Fibroblast of skin of back (primary cell): ENCODE measurements at places on chromosomes 12 and 14.
A peak's percentile ranks its signal among the peaks of the same experiment; 100 is the strongest.

DNA sequence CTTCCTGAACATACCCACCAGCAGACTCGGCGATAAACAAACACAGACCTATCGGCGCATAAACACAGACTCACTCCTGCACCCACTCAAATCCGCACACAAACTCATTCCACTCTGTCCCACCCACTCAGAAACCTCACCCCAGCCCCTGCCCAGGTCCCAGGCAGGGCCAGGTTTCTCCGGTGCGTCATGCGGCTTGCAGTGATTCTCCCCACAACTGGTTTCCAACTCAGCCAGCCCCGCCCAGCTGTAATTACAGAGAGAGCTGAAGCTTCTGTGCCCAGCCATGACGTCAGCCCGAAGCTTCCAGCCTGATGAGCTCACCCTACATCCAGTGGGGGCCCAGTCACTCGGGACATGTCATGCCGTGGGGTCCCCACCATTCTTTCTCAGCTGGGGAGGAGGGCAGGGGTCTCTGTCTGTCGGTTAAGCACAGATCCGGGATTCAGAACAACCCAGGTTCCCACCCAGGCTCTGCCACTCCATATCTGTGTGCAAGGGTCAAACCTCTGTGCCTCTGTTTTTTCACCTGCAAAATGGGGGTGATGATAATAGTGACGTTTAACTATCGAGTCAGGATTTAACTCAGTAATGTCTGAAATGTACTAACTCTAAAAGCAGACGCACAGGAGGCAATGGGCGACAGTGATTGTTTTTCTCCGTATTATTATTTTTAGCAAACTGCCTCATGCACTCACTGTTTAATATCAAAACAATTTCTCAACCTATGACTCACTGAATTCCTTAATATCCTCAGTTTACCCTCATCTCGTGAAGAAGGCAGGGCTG is 2.3 kb upstream of the HSPB8 start:
- peak; percentile 89 for DNase-seq

GRCh38 chr14:61478971-61479473 is 157.6 kb downstream of the PRKCH start:
- DNase-seq, result no peak

- DNase-seq, result peak; percentile 7
Observed at GRCh38 chr12:8709124-8709830, 11.5 kb downstream of the RIMKLB start.

GRCh38 chr12:5173511-5174011 is 129.9 kb downstream of the KCNA5 start:
- DNase-seq, result peak; percentile 77

DNA sequence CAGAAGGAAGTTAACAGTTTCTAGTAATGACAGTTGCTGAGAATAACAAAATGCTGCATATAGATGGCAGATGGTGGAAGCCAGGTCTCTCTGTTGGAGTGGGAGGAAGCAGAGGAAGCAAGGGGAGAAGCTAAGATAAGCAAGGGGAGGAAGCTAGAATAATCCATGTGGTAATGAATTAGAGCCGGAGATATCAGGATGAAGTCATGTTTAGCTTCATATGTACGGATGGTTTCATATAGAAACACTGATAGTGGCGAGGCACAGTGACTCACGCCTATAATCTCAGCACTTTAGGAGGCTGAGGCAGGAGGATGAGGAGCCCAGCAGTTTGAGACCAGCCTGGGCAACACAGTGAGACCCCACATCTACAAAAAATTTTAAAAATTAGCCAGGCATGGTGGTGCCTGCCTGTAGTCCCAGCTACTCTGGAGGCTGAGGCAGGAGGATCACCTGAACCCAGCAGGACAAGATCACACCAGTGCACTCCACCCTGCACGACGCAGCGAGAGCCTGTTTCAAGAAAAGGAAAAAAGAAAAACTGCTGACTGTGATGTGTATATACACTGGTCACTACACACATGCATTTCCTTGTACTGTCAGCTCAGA is 49.2 kb downstream of the ANAPC7 start:
- no peak for DNase-seq

- DNase-seq, result no peak
Observed at GRCh38 chr12:130778776-130779175, 60.3 kb downstream of the STX2 start.

DNA sequence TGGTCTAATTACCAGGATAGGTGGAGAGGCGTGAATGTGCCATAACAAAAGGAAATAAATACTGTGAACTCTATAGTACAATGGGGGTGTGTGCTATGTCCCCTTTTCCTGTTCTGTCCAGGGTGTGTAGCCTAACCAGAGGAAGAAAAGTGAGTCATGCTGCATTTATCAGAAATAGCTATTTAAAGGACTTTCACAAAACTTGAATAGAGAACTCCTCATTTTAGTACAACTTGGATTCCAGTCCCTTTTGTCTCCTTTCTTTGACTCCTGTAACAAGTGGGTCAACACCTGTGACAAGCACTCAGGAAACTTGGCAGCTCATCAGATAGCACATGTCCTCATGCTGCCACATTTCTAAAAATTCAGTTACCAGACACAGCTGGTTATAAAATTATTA is 123.4 kb downstream of the CCDC91 start:
- peak; percentile 54 for DNase-seq

GRCh38 chr12:94560431-94561221 is 89.7 kb downstream of the TMCC3 start:
- peak; percentile 9 for DNase-seq

DNA sequence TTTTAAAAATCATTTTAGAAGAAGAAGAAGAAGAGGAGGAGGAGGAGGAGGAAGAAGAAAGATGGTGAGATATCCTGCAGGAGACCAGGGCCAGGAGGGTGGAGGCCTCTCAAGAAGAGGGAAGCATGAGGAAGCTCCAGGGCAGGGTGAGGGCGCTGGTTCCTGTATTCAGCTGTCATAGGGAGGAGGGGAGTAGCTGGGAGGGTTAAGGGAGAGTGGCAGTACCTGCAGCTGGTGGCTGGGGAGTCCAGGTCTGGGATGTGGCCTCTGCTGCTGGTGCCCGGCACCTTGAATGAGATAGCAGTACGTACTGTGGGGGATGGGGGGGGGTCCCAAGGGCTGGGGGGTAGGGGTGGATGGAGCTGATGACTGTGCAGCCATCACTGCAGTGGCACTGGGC is 9.8 kb downstream of the RBP5 start:
- no peak for DNase-seq

- no peak for DNase-seq
Observed at GRCh38 chr14:95964901-95965300, 74.3 kb upstream of the C14orf132 start.

- no peak for DNase-seq
Observed at GRCh38 chr14:91685600-91685999, 46.3 kb downstream of the CATSPERB start.

GRCh38 chr12:125797421-125798175 is 732.4 kb downstream of the AACS start:
- peak; percentile 63 for DNase-seq

- DNase-seq, result no peak
Observed at GRCh38 chr14:20667957-20668356, 16.4 kb upstream of the RNASE4 start.

DNA sequence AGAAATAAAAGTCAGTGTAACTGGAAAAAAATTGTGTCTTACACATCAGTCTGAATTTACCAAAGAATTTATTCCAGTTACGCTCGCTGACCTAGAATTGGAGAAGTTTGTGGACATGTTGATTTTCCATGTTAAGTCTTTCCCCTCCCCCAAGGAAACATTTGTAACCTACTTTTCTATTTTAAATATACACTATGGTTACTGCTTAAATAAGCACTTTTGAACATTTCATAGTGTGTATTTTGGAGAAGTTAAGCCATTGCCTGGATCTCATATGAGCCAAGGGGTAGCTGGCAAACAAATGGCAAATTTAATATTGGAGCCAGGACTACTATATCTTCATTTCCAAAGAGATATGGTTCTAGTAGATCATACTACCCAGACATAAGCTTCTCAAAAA is 42.9 kb upstream of the NT5DC3 start:
- no peak for DNase-seq

- DNase-seq, result no peak
Observed at GRCh38 chr14:69780092-69780491, 13.2 kb downstream of the SRSF5 start.

- no peak for DNase-seq
Observed at GRCh38 chr12:52056801-52057637, 5.8 kb downstream of the NR4A1 start.

- DNase-seq, result no peak
Observed at GRCh38 chr12:89210277-89210676, 142.0 kb downstream of the DUSP6 start.

- no peak for DNase-seq
Observed at GRCh38 chr12:49692851-49693250, 14.4 kb downstream of the FMNL3 start.

DNA sequence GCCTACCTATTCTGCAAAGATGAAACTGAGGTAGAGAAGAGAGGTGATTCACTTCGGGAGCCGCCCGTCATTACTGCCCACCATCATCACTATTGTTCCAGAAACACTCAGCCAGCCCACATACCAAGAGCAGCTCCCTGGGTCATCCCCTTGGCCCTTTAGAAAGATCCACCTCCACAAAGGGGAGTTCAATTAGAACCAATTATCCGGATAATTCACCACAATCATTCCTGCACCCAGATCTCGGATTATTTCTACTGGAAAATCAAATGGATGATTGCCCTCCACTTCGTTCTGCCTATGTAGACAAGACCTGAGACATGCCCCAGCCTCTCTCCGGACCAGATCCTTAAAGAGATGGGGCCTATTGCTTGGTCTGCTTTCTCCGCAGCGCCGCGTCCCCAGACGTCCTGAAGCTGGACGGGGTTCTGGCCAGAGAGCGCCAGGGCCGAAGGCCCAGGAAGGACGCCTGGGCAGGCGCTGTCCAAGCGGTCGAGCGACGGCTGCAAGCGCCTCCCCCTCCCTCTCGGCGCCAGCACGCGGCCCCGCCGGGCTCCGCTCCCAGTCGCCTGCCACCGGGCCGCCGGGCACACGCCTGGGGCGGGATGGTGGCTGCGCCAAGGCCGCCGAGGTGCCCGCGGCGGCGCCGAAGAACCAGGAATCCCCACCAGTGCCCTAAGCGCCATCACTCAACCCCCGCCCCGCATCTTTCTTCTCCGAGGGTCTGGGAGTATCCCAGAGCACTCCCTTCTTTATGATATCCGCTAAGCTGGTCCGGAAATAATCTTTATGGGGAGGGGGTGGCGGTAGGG is 1.3 kb upstream of the ASCL1 start:
- DNase-seq, result no peak

GRCh38 chr12:107329569-107330324 is 236.4 kb upstream of the CRY1 start:
- DNase-seq, result peak; percentile 23

DNA sequence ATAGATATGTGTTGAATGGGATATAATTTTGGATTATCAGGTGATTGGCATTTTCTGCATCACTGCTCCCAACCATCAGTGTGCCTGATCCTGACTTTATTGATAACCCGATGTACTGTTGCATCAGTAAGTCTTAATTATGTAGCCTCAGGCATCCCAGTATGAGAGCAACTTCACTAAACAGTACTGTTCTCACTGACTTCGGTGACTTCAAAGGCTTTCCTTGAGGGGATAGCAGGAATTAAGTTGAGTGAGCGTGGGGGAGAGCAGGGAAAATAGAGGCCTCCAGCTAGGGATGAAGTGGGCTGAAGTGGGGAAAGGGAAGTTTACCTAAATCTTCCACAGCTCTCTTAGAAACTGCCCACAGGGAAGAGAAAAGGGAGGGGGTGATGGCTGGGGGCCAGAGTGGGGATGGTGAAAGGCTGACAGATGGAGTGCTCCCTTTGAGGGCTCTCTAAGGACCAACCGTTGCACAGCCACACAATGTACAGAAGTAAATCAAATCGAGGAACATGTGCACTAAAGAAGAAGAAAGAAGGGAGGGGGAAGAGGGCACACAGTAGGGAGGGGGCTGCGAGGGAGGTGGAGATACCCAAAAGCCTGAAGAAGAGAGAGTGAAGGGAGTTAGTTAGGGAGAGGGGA is 10.7 kb upstream of the NEUROD4 start:
- no peak for DNase-seq

DNA sequence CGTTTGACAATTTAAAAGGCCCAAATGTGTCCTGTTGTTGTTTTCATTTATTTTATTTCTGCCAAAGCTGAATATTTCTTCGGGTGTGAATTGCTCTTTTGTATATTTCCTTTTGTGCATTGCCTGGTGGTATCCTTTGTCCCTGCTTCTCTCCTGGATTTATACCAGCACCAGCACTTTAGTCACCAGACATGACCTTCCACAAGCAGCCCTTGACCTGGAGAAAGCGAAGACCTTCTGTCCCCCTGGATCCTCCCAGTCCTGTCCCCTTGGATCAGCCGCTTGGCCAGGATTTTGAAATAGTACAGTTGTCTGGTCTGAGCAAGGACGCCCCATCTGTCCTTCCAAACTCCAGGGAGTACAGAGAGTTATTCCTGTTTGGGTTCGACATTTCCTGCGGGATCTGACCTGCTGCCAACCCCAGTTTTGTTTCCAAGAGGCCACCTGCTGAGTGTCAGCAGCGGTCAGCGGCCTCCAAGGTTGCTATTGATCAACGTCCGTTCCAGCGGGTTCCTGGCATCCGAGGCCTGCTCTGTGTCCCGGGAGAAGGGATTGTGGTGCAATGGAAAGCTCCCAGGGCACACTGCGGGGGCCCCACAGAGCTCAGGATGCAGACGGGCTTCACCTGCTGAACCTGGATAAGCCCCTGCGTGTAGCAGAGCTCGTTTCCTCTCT is 45.1 kb upstream of the CHGA start:
- DNase-seq, result no peak

DNA sequence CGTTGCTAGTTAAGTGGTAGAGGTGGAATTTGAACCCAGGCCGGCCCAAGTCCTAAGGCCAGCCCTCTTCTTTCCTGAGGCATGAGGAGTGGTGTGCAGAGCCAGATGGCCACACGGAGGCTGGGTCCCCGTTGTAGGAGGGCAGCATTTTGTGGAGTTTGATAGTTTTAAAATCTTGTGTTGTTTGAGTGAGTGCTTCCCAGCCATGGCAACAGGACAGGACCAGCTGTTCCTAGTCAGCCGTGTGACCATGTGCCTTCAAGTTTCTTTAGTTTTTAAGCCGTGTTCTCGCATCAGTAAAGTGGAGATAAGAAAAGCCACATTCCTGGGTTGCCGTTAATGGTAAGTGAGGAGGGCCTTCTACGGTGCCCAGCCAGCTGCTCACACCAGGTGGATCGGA is 44.4 kb downstream of the UBE3B start:
- DNase-seq, result no peak

DNA sequence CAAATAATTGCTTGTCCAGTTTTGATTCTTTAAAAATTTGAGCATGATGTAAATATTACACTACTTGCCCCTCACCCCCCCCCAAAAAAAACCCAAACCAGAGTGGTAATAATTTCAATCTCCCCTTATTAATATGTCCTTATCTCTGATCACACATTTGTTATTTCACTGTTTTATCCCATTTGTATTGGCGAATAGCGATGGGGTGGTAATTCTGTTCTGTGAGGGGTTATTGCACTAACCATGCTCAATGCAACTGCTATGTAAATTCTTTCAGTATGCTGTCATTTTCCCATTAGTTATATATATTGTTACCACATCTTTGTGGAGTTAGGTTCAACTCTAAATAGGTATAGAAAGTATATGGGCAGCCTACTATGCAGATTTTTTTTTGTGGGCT is 1.1 kb downstream of the RIMKLB start:
- DNase-seq, result peak; percentile 54
